EH (cell line): ENCODE measurements at places on chromosomes 11 and 22.

DNA sequence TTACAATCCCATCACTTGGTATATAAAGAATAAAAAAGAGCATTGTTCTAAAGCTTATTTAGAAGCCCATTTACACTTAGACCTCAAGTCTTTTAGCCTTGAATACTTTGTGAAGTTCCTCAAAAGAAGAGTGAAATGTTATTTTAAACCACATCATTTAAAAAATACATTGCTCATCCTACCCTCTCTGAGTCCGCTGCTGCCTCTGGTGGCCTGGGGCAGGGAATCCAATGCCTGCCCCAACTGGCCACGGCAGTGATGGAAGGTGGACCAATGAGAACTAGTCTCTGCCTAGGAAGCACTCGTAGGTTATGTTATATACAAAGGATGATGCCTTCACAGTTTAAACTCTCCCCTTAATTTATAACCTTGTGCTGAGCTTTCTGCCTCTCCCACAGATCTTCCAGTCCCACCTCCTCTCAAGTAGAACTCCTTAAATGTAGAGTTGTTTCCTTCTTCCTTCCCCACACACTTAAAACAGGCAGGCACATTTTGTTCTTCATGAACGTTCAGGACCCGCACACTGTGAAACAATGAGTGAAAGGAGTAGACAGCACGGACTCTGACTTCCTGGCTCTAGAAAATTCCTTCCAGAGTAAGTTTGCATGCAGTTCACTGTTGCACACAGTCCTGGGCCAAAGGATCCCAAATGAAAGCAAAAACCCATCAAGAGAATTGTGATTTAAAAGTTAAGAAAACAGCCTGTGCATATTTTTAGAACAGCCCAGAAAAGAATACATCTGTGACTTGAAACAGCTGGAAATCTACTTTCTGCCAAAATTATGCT lies 167.8 kb downstream of the RRAS2 start:
- no peak for DNase-seq

- no peak for DNase-seq
These were observed 56.8 kb downstream of the CDKN1C start for GRCh38 chr11:2828585-2829330.

DNA sequence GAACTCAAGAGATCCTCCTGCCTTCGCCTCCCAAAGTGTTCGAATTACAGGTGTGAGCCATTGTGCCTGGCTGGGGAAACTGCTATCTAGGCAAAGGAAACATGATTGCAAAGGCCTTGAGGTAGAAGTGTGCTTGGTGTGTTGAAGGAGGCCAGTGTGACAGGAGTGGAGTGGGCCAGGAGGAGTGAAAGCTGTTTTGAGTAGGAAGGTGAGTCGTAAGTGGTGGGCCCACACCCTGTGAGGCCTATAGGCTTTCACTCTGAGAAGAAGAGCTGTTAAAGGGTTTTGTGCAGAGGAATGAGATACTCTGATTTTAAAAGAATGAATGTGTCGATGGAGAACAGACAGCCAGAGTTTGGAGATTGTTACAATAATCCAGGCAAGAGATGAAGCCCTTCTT lies 43.4 kb downstream of the WEE1 start:
- peak; percentile 35 for DNase-seq

- DNase-seq = no peak
These were observed 89.1 kb downstream of the BRD1 start for GRCh38 chr22:49738566-49738965.

DNA sequence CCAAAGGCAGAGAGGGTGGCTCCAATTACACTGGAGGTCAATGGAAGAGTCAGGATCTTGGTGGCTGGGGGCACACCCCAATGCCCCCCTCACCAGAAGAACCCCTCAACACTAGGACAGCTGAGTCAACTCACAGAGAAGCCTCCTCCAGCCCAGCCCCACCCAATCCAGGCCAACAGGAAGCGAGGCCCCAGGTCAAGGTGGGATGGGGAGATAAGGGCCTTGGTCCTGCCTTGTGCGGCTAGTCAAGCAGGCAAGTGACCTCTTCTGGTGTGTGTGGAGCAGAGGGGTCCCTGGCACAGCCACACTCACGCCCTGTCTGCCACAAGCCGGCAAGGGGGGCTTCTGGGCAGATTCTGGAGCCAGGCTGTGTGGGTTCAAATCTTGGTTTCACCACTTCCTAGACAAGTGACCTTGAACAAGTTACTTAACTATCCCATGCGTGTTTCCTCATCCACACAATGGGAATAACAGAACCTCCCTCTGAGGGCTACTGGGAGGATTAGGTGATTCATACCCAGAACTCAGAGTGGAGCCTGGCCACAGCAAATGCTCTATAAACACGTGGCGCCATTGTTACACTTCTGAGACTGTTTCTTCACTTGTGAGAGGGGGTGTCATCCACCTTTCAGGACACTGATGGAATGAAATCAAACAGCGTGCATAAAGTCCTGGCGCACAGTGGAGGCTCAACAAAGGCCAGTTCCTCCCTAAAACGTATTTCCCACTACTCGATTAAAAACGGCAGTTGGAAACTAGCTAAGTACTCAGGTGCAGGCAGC lies 3.2 kb downstream of the TTLL12 start:
- peak; percentile 32 for DNase-seq

GRCh38 chr11:115349335-115350017 lies 154.7 kb downstream of the CADM1 start:
- DNase-seq = no peak

GRCh38 chr11:11640152-11640551 lies 18.3 kb upstream of the GALNT18 start:
- peak; percentile 7 for DNase-seq

- DNase-seq = peak; percentile 27
These were observed 321.0 kb downstream of the NTM start for GRCh38 chr11:131691181-131692041.

DNA sequence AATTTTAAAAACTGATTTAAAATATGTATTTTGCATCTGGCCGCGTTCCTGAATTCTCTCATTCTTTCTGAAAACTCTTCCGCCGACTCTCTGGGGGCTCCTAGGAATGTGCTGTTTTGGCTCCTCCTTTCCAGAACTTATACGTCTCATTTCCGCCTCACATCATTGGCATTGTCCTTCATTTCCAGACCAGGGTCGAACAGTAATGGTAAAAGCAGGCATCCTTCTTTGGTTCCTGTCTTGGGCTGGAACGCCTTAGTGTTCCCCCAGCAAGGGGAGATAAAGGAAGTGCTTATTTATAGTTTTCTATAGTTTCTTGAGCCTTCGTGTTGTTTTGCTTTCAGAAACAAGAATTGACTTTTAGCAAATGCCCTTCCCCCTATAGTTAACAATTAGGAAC lies 10.9 kb upstream of the TNNT3 start:
- no peak for DNase-seq

DNA sequence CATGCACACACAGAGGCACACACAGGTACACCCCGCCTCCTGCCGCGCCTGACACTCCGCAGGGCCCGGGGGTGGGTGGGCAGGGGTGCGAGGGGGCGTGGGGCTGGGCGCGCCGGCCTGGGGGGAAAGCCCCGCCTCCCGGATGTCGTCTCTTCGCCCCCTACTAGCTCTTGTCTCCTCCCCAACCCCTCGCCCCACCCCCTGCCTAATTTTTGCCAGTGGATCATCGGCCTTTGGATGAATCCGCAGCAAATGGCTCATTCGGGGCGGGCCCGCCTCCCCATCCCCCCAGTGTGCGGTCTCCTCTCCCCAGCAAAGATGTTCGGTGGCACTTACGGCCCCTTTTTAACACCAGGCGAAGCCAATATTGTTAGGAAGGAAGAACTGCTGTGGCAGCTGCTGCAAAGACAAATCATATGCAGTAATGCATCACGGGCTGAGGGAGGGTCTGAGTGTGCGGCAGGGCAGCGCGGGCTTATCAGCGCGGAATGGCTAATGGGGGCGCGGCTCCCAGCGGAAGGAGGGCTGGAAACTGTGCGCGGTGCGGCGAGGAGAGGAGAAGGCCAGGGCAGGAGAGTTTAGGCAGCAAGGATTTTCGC lies 13.4 kb upstream of the NECTIN1 start:
- DNase-seq = no peak

GRCh38 chr11:128689591-128689947 lies 4.3 kb upstream of the FLI1 start:
- no peak for DNase-seq

- no peak for DNase-seq
These were observed 1.2 kb downstream of the FBLN1 start for GRCh38 chr22:45503816-45504372.

- DNase-seq = no peak
These were observed 586 bp upstream of the TTC36 start for GRCh38 chr11:118526688-118527087.

- no peak for DNase-seq
These were observed 10.7 kb upstream of the LIPT2 start for GRCh38 chr11:74504100-74504691.

GRCh38 chr11:61793083-61793828 lies 545 bp downstream of the FEN1 start:
- DNase-seq = no peak

- no peak for DNase-seq
These were observed 10.7 kb downstream of the VSIG10L2 start for GRCh38 chr11:125956391-125957134.

DNA sequence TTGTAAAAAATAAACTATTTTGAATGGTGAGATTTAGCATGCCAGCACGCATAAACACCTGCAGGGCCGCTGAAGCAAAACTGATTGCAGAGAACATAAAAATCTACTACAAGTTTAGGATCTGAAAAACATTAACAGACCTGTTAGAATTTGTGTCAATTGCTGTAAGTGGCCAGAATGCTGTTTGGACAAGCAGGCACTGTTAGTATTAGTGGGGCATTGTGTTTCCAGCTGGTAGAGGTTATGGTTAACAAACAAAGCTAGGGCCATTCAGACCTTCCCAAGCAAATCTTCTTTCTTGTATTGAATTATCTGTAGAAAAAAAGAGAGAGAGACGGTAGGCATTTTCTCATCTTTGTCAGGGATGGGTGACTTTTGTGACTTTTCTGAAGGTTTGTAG lies 57.6 kb upstream of the OLFML1 start:
- DNase-seq = no peak

GRCh38 chr11:15685306-15685705 lies 570.6 kb downstream of the INSC start:
- no peak for DNase-seq

DNA sequence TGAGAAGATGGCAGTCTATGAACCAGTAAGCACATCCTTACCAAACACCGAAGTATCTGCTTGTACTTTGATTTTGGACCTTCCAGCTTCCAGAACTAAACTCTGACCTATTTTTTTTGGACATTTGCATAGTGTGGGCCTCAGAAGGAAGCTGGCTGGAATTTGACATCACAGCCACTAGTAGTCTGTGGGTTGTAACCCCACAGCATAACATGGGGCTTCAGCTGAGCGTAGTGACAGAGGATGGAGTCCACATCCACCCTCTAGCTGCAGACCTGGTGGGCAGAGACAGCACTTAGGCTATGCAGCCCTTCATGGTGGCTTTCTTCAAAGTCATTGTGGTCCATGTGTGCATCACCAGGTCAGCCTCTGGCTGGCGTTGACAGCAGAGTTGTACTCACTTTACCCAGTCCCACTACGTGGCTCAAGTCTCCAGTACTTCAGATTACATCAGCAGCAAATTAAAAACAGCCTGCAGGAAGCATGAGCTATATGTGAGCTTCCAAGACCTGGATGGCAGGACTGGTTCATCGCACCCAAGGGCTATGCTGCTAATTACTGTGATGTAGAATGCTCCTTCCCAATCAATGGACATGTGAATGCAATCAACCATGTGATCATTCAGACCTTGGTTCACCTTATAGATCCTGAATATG lies 58.6 kb upstream of the VPREB1 start:
- DNase-seq = no peak

DNA sequence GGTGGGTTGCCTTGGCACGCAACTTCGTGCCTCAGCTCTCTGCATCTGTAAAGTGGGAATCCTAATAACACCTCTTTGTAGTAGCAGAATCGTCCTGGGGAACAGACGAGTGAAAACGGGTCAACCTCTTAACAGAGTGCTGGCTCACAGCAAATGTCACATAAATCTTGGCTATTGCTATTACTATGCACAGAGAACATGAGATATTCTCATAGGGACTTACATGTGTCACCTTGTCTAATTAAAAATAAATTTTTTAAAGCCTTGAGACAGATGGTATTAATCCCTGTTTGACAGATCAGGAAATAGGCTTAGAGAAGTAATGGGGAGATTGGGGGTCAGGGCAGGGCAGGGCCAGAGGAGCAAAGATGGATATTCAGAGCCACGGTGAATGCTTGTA lies 44.3 kb upstream of the IGSF9B start:
- no peak for DNase-seq

GRCh38 chr11:8194956-8195355 lies 26.1 kb upstream of the RIC3 start:
- no peak for DNase-seq

DNA sequence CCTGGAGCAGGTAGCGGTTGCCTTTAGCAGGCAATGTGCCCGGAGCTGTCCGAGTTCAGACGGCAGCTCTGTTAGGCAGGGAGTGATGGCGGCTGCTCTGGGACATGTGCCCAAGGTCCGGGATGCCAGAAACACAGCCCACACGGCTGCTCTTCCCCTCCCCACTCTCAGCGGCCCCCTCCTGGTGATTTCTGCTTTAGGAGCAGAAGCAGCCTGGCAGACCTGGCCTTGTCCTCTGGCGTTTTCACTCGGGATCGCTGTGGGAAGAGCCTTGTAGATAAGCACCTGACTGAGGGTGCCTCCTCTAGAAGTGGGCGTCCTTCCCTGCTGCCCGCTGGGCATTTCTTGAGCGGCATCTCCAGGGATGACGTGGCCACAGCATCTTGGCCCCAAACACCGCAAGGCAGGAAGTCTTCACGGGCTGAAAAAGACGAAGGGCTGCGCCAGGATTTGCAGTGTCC lies 392.2 kb downstream of the TBC1D22A start:
- DNase-seq = peak; percentile 82

GRCh38 chr11:122922893-122923292 lies 40.3 kb downstream of the JHY start:
- DNase-seq = no peak

GRCh38 chr11:10641177-10641911 lies 52.2 kb downstream of the IRAG1 start:
- no peak for DNase-seq

DNA sequence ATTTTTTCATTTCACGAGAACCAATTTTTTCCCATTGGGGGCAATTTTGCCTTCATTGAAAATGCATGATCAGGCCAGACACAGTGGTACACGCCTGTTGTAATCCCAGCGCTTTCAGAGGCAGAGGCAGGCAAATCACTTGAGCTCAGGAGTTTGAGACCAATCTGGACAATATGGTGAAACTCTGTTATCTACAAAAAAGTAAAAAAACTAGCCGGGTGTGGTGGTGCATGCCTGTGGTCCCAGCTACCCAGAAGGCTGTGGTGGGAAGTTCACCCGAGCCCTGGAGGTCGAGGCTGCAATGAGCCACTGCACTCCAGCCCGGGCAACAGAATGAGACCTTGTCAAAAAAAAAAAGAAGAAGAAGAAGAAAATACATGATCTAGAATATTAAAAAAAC lies 19.2 kb upstream of the UPK3A start:
- DNase-seq = no peak

DNA sequence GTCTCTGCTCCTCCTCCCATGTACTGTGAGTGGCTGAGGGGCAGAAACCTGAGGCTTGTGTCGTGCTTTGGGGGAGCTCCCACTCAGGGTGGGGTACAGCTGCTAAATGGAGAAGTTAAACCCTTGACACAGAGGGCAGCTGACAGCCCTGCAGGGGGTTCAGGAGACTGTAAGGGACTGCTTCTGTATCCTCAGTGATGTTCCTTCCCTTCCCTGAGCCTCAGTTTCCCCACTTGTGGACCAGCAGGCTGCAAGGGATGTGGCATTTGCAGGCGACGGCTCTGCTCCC lies 15.6 kb downstream of the SYNGR1 start:
- DNase-seq = no peak
